Activated CD8-positive, alpha-beta T cell treated with anti-CD3 and anti-CD28 coated beads for 36 hours (primary cell): ENCODE measurements at places on chromosomes 6 and 20. TPM values are rescaled to one million over a fixed set of nuclear protein-coding genes. Genes with fewer than 3 reads are reported as not detected.

The HLA-DQA1 gene
- total RNA-seq, result 3.4 TPM

The DEFB124 gene
- not detected for total RNA-seq

The UNC5CL gene
- total RNA-seq, result 2.6 TPM

The SLC22A16 gene
- total RNA-seq, result not detected

The PBOV1 gene
- not detected for total RNA-seq

GRCh38 chr20:33859157-33859695, 48.1 kb downstream of the CHMP4B start:
- DNase-seq, result peak; percentile 62

The HLA-DOA gene
- total RNA-seq, result 8.1 TPM

- no peak for DNase-seq
Observed at GRCh38 chr20:13915284-13915683, 75.1 kb downstream of the SEL1L2 start.

GRCh38 chr6:4174042-4174441, 38.7 kb upstream of the ECI2 start:
- DNase-seq, result no peak

- peak; percentile 25 for DNase-seq
Observed at GRCh38 chr20:32332614-32333013, 25.5 kb upstream of the ASXL1 start.

DNA sequence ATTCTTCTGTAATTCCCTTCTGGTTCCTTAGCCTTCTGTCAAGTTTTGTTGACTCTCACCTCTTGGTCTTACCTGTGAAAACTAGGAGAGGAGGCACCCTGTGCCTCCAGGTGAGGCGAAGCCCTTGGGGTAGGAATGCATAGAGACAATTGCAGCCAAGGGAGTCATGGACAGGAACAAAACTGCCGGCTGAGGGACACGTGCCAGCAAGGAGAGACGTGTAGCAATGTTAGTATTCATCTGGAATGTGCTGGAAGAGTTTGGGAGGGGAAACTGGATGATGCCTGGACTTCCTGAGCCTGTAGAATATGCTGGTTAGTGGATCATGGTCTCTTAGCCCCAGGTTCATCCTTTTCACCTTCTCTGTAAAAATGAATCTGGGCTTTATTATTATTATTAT, 3.9 kb upstream of the TIAM2 start:
- no peak for DNase-seq

DNA sequence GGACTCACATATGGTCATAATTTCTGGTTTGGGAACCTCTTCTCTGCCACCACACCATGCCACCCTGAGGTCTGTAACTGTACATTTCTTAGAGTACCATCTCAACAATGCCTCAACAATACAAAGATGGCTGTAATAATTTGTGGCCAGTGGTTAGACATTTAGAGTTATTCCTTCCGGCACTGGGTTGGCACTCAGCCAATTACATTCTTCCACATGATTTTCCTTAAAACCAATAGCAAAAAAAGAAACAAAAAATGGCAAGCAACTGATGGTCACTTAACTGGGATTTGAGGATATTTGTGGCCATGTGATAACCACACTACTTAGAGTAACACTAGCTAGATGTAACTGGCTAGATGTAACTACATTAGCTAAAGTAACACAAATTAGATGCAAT, 79.9 kb downstream of the SEL1L2 start:
- no peak for DNase-seq

DNA sequence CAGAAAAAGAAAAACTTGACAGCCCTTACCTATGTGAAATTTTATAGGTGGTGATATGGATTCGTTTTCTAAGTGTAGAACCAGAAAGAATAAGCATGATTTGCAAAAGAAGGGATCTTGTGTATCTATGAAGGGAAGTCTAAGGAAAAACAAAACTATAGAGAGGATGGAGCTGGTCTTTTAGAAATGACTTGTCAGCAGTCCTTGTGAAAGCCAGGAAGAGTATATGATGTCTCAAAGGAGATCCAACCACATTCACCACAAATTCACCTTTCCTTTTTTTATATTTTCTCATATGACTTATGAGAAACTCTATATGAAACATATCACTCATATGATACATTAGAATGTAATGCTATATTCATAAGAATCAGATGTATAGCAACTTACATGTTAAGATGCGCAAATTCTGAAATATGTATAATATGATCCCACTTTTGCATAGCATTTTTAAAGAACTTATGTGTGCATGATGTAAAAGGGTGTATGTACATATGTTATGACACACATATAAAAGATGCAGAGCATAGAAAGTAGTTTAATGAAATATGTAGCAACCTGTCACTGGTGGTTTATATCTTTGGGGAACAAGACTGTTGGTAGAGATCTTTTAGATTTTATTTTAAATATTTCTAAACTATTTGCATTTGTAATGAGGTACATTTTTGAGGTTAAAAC, 91.9 kb upstream of the NUP153 start:
- no peak for DNase-seq

The WFDC10B gene
- total RNA-seq, result not detected

DNA sequence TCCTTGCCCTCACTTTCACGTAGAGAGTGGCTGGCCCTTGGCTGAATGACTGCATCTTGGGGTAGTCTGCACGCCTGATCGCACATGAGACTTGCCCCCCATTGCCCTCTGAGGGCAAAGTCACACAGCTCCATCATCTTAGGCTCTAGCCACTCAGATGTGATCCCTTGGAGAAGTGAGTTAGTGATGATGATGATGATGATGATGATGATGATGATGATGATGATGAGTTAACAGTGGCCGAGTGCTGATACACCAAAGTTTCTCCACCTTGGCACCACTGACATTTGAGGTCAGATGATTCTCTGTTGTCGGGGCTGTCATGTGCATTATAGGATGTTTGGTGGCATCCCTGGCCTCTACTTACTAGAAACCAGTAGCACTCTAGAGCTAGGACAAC, 84.0 kb downstream of the PREX1 start:
- DNase-seq, result no peak

The GPR6 gene
- total RNA-seq, result not detected

DNA sequence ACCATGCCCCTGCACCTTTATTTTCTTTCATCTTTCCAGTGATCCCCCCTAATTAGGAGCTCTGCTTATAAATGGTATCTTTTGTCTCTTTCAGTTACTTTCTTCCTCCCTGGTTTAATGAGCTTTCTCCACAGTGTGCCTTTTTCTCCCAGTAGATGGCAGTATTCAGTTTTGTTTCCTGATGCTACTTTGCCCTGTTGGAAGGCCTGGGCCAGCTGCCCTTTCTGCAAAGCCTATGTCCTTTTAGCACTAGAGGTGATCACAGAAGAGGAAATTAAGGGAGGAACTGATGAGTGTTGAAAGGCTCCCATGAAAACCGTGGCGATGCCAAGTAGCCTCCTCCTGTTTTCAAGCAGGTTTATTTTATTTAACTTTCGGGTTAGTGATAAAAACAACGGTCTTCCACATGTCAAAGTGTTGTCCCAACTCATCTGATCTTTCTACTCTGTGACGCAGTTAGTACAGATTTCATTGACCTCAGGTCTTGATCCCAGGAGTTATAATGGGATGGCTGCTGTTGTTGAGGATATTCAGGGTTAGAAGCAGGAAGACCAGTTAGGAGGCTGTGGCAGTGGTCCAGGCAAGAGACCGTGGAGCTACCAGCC, 184.2 kb upstream of the BMP2 start:
- DNase-seq, result no peak
